ENCODE measurements at places on chromosomes 4 and X.

- no peak for DNase-seq
Observed at GRCh38 chr4:148434075-148434773, 8.0 kb downstream of the NR3C2 start.

DNA sequence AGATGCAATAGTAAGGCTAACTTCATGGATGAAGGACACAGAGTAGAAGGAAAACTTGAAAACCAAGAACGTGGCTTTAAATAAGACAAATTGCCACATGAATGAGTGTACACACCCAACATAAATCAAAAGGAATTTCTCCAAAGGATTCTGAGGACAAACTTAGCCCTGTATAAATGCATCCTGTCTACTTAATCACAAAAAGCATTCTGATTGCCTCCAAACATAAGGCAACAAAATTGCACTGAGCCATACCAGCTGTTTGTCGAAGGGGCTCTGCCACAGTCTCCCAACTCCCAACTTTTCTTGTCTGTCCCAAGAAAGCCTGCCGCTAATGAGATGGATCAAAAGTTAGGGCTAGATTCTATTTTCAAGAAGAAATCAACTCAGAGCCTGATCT is 194.3 kb downstream of the SOWAHB start:
- DNase-seq, result no peak

DNA sequence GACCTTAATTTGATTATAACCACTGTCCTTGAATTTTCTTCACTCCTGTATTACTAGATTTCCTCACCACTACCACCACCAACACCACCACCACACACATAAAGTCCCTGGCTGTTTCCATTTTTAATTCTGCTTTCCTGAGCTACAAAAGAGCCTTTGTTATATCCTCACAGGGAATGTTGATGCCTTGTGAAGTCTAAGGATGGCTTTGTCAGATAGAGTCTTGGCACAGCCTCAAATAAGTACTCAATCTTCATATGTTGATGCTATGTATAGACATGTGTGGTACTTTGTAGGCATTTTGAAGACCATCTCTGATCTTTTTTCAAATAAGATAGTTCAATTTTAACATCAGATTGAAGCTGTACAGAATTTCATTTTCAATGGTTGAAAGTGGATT is 1016.7 kb upstream of the LCORL start:
- no peak for DNase-seq

DNA sequence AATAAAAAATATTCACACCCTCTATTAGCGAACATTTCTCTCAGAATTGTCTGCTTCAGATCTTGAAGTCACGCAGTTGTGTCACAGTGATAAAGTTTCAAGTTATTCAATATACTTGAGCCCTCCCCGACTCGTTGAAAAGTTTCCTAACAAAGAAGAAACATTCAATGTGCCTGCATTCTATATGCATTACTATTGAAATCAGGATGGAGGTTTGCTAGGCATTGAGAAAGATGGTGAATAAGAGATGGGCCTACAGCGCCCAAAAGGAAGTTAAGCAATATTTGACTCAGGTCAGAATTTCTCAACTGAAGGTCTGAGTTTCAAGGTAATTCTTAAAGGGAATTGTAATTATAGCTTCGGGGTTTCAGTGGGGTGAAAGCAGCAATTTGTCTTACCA is 6.1 kb downstream of the TCEANC start:
- DNase-seq, result no peak

GRCh38 chrX:107707866-107708265 is 67.7 kb downstream of the TSC22D3 start:
- no peak for DNase-seq

- DNase-seq, result no peak
Observed at GRCh38 chr4:184344899-184345572, 127.4 kb upstream of the ENPP6 start.
